ENCODE measurements at places on chromosomes 13 and 19.

GRCh38 chr19:13849991-13850909 is 26.7 kb upstream of the NANOS3 start:
- DNase-seq, result peak; percentile 85

DNA sequence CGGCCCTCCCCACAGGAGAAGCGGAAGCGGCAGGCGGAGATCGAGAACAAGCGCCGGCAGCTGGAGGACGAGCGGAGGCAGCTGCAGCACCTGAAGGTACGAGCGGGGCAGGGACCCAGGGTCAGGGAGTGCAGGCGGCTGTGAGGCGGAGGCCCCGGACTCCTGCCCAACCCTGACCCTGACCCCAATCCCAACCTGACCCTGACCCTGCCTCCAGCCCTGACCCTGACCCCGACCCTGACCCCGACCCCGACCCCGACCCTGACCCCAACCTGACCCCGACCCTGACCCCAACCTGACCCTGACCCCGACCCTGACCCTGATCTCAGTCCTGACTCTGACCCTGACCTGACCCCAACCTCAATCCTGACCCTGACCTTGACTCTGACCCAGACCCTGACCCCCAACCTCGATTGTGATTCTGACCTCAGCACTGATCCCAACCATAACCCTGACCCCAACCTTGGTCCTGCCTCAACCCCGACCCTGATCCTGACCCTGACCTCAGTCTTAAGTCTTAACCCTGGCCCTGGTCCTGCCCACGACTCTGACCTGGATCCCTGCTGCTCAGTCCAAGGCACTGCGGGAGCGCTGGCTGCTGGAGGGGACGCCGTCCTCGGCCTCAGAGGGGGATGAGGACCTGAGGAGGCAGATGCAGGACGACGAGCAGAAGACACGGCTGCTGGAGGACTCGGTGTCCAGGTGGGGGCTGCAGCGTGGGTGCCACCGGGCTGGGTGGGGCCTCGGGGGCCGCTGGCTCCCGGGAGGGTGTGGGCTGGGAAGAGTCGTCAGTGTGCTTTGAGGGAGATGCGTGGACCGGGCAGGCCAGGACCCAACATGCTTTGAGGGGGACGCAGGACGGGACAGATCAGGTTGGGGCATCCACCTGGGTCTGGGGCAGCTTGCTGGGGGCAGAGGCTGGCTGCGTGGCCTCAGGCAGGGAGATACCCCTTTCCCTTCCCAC is 18.5 kb downstream of the PALM start:
- DNase-seq, result no peak

DNA sequence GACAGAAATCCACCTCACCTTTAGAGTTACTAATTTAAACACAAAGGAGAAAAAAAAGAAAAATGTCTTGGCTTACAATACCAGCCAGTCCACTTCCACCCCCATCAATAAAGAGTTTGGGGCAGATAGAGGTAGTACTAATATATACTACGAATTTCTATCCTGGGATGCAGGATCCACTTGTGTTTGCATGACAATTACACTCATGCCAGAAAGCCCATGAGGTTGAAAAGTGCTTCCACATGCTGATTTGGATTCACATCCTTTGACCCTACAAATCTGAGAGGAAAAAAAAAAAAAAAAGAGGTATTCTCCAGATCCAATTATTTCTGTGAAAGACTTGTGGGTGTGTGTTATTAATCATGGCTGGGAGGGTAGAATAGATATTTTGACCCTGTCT is 335.2 kb downstream of the SLITRK1 start:
- no peak for DNase-seq

- no peak for DNase-seq
These were observed 36.1 kb downstream of the WDFY2 start for GRCh38 chr13:51620165-51620983.

DNA sequence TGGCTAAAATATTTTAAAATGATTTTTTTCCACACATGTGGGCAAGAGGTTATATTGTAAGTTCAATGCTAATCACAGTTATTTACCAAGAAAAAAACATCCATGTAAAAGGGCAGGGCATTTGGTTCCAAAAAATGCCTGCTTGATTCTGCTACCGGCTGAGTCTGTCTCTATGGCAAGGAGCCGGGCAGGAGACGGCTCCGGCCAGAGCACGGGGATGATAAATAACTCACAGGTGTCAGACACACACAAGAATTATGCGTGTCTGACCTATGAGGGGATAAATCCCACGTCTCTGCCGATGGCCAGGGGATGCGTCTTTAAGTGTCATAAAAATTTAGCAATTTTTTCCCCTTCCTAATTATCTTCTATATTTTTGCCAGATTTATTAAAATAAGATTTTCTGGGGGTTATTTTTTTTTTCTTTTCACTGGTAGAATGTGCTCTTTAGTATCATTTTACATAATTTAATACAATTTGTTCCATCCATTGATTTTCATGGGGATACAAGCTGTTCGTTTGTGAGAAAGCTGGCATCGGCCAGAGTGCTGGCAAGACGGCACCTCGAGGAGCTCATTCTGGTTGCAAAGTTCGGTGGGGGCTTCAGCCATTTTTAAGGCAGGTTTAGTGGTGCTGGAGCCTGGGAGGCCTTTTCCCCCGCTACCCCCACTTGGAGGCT is 253.9 kb downstream of the ZNF536 start:
- no peak for DNase-seq

GRCh38 chr13:101618440-101619187 is 166.1 kb downstream of the ITGBL1 start:
- DNase-seq, result no peak

DNA sequence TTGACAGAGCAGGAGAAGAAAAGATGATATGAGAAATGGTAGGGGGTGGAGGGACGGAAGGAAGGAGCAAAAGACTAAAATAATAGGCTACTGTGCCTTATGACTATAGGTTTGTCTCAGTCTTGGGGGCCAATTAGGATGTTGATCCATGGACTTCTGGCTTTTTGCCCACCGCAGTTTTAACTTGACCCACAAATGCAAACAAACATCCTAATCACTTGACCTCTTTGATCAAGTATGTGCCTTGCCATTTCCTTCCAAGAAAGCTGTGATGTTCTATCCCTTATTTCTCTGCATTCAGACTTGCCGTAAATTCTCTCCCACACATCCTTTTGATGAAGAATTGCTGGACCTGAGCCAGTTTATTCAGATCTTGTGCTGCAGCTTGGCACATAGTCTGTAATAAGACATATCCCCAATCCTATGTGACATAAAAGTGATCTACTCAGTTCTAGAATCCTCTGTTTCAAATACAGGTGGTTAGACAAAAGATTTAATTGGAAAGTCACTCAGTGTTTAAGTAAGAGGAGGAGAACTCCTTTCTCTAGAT is 62.8 kb downstream of the TPT1 start:
- DNase-seq, result no peak

DNA sequence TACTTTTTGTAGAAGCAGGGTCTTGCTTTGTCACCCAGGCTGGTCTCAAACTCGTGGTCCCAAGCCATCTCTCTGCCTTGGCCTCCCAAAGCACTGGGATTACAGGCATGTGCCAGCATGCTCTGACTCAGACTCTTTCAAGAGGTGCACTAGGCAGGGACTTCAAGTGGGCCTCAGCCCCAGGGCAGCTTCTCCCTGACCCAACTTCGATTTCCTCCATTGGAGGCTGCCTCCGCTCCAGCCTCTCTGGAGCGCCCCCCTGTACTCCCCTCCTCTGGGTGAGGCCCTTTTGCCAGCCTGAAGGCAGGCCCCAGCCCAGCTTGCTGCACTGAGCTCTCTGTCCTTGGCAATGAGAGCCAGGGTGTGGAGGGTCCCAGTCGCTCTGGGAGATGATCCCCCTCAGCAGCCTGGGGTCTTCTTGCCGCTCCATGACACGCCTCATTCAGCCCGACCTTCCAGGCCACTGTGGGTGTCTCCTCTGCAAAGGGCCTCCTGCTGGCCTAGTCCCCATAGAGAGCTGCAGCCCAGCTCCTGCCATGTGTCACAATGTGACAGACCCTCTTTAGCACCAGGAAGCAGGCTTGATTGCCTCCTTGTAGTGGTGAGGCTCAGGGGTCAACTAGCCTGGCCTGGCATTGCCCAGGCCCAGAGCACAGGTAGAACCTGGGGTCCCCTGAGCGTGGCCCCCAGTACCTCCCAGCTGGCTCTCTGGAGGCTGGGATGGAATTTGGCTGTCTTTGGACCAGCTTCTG is 16.4 kb downstream of the CARM1 start:
- DNase-seq, result no peak

DNA sequence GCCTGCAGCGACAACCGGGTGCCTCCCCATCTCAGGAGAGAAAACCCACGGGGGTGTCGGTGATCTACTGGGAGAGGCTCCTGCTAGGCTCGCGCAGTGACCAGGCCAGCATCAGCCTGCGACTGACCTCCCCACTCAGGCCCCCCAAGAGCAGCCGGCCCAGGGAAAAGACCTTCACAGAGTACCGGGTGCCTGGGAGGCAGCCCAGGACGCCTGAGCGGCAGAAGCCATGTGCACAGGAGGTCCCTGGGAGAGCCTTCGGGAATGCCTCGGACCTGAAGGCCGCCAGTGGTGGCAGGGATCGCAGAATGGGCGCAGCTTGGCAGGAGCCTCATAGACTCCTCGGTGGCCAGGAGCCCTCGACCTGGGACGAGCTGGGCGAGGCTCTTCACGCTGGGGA is 3.9 kb downstream of the ZNF324B start:
- DNase-seq, result no peak

- no peak for DNase-seq
These were observed 1.5 kb downstream of the LGALS13 start for GRCh38 chr19:39603825-39604224.

- no peak for DNase-seq
These were observed 12.8 kb downstream of the DEDD2 start for GRCh38 chr19:42204664-42205063.

- DNase-seq, result peak; percentile 7
These were observed 789.1 kb downstream of the GPC5 start for GRCh38 chr13:92187378-92187989.

GRCh38 chr19:57273014-57273413 is 7.3 kb upstream of the ZNF460 start:
- DNase-seq, result no peak

GRCh38 chr13:23813635-23814034 is 75.6 kb downstream of the MIPEP start:
- no peak for DNase-seq

GRCh38 chr13:113926951-113927660 is 46.8 kb downstream of the C13orf46 start:
- DNase-seq, result no peak

DNA sequence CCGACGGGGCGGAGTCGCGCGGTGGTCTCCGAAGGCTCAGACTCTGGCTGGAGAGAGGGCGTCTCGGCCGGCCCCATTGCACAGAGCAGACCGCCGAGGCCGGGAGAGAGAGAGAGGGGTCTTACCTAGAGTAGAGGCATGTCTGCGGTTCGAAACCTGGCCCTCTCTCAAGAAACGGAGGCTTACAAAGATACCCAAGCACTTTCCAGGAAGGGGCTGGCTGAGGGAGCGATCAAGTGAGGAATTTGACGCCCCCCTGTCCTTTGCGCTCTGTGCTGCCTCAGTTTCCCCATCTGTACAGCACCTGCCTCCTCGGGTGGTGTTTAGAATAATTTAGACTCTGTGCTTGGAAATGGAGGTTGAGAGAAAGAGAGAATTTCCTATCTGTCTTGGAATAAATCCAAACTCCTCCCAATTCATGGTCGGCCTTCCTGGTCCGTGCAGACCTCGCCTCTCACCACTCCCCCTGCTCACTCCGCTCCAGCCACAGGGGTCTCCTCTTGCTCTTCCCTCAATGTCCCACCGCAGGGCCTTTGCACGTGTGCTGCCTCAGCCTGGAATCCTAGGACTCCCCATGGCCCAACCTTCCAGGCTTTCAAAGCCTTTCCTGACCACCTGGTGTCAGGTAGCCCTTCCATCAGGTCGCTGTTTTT is 658 bp upstream of the ISOC2 start:
- DNase-seq, result no peak

- DNase-seq, result no peak
These were observed 48.0 kb upstream of the RCBTB2 start for GRCh38 chr13:48580896-48581295.

- peak; percentile 62 for DNase-seq
These were observed 7.3 kb downstream of the PPP6R1 start for GRCh38 chr19:55251341-55252081.

GRCh38 chr13:99260216-99260615 is 2.0 kb upstream of the GPR18 start:
- no peak for DNase-seq

DNA sequence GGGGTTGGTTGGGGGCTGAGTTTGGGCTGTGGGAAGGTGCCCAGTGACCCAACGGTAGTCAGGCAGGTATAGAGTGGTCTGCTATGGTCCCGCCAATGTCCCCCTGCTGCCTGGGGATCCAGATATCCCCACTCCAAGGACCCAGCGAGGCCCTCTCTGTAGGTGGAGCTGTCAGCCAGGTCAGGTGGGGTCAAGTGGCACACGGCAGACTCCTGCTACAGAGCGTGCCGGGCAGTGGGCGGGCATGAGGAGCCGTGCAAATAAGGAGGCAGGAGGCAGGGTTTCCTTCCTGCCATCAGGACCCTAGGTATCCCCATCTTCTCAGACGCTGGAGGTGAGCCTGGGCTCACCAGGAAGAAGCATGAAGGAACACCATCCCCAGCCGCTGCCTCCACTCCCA is 14.9 kb downstream of the EVI5L start:
- DNase-seq, result no peak

DNA sequence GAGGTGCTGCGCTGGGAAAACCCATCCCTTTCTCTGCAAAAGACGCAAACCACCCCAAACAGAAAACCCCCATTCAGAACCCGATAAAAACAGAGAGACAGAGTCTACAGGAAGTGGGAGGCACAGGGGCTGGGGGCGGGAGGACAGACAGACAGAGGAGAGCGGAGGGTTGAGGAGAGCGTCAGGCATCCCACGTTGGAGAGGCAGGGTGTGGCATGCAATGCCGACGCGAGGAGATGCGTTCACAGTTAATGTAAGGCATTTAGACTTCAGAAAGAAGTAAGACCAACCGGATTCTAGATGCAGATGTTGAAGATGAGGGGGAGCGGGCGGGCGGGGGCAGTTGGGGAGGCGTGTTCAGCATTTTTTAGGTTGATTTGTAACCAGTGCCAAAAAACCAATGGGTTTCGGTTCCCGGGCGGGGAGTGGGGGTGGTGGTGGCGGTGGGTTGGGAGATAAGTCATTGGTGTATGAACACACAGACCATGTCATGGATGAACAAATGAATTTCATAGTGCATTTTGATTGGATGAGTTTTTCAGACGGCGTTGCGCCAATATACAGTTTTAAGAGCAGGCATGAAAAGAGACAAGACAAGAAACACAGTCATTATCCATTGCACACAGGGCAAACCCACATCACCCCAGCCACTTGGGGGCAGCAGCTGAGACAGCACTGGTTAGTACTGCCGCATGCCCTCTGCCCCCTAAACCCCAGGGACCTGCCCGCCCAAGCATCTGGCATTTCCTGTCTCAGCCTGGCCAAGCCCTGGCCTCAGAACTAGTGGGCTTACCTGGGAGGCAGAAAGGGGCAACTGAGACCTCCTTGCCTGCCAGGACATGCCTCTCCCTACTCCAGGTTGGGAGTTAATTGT is 91.3 kb downstream of the IER2 start:
- peak; percentile 45 for DNase-seq

GRCh38 chr13:37418490-37418889 is 180.1 kb downstream of the POSTN start:
- DNase-seq, result no peak

GRCh38 chr19:57816652-57817051 is 1.9 kb upstream of the ZNF552 start:
- DNase-seq, result no peak

- DNase-seq, result no peak
These were observed 12.9 kb downstream of the NHLRC3 start for GRCh38 chr13:39051157-39051556.

- no peak for DNase-seq
These were observed 19.5 kb upstream of the IFT88 start for GRCh38 chr13:20547479-20547908.

Measured in stimulated activated naive CD8-positive, alpha-beta T cell treated with anti-CD3 and anti-CD28 coated beads, Interleukin-15, Interleukin-2, amounts not matched to agents 100 U/mL and 50 U/mL, for 24 hours (primary cell).